SK-N-MC (cell line): ENCODE measurements at places on chromosomes 1 and 21.
A peak's percentile ranks its signal among the peaks of the same experiment; 100 is the strongest.

DNA sequence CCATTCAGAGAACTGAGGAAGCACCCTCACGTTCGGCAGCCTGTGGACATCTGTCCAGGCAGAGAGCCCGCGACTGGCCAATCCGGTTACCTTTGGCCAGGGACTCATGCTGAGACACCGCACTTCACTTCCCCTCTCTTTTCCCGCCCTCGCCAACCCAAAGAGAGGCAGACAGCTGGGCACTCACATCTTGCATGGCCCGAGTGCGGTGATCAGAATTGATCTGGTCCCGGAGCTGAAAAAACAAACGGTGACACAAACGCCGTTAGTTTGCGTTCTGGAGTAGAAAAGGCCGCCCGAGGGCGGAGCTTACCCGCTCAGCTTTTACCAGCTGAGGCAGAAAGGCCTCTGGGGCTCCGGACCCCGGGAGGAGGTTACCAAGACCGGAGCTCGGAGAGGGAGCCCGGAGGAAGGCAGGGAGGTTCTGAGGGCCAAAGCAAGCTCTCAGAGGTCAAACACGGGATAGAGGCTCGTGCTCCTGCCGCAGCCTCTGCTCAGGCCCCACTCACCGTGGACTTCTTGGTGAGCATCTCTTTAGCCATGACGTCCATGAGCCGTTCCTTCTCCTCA lies 376 bp downstream of the SF3A3 start:
- no peak for DNase-seq

DNA sequence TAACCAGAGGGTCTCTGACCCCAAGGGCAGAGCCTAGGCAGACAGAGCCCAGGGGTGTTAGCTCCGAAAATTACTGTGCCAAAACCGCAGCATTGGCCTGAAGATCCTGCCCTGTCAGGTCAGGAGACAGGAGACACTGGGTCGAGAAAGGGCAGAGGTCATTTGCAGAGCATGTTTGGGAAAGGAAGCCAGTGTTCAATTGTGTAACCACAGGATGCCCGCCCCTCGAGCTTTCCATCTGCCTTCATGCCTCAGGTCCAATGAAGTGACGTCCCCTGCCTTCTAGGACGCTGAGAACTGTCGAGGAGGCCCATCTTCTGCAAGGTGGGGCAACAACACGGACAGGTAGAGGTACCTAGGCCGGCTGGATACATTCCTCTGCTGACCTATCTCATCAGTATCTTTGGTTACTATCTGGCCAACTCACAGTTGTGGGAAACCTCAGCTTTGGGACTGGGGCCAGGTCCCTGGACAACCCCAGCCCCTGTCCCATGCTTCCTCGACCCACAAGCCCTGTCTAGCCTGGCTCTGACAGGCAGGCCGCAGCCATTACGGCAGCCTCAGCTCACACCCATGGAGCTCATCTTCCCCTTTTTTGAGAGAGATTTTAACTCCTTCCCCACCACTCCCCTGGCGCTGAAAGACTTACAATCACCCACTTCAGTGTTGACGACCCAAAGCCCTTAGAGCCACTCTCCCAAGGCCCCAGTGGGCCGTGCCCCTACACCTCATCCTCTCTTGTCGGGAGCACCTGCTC lies 1.3 kb downstream of the ARL8A start:
- no peak for DNase-seq

GRCh38 chr1:66276218-66276617 lies 257.7 kb upstream of the SGIP1 start:
- DNase-seq = no peak

DNA sequence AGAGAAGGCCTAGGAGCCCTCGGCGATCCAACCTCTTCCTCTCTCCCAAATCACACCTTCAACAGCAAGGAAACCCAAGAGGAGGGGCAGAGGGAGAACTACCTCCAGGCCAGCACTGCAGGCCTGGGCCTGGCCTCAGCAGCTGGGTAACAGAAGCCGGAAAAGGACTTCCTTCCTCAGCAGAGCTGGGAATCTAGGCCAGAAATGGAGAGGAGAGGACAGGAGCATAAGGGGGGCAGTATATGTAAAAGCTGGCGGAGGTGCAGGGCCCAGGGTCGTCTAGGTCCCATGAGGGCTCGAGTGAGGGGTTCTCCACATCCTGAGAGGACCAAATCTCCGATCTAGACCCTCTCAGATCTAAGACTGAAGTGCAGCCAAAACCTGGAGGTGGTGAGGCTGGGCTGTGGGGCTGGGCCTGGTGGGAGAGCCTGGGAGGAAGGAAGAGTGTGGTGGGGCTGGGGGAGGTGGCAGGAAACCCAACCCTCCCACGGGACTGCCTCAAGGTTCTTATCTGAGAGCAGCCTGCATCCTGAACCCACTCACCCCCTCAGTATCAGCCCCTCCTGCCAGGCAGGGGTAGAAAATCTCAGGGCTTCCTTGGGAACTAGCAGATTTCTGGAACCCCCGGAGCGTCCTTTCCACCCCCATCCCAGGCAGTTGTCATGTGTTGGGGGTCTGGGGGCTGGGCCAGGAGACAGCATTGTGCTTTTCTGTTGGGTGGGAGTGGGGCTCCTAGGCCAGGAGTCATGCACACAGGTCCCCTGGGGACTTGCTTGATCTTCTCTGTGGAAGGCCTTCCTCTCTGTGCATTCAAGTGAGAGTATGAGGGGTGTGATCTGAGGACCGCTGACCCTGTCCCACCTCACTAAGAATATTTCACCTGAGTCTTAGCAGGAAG lies 33.0 kb downstream of the PIK3C2B start:
- peak; percentile 34 for DNase-seq

DNA sequence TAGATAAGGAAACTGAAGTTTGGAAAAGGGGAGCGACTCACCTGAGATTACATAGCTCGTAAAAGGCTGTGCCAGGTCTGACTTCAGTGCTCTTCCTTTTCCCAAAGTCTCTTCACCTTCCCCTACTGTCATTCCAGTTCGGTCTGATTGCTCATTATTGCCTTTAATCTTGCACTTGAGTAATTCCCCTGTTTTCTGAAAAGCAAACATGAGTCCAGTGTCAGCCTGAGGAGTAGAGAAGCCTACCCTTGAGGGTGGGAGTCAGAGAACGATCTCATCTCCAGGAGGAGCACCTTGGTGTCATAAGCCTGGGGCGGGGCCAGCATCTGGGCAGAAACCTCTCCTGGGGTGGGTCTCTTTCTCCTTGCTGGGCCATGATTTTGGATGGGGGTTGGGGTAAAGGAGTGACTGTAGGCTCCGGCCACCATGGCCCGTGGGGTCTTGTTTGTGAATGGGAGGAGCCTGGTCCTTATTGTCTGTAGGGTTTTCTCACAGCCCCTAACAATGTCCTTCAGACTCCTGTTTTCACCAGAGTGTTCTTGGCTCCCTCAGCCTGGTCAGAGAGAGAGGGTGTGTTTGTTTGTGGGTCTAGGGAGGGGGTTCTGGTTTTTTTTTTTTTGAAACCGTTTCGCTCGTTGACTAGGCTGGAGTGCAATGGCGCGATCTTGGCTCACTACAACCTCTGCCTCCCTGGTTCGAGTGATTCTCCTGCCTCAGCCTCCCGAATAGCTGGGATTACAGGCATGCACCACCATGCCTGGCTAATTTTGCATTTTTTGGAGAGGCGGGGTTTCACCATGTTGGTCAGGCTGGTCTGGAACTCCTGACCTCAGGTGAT lies 6.0 kb downstream of the VANGL2 start:
- no peak for DNase-seq

GRCh38 chr1:169108863-169109560 lies 2.5 kb downstream of the ATP1B1 start:
- no peak for DNase-seq

DNA sequence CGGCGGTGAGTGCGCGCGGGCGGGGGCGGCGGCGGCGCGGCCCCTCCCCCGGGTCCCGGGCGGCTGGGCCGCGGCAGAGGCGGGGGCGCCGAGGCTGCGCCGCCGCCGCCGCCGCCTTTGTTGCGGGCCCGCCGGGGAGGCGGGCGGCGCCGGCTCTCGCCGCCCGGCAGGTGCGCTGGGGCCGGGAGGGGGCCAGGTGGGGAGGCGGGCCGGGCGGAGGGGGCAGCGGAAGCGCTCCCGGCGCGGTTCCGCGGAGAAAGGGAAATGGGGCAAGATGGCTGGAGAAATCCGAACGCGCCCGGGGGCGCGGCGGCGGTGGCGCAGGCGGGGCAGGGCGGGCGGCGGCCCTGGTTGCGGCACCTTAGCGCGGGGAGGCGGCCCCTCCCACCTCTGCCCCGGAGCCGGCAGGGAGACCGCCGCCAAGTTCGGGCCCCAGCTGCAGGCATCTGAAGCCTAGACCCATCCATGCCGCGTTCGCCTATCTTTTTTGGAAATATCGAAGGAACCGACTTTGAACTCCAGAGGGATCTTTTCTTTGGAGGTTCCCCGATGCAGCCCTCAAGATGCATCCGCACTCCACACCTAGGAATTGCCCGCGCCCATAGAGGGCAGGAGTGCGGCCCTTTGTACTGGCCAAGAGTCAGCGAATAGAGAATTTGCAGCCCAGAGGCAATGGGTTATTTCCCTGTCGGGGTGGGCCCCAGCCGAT lies 479 bp downstream of the POGK start:
- no peak for DNase-seq

DNA sequence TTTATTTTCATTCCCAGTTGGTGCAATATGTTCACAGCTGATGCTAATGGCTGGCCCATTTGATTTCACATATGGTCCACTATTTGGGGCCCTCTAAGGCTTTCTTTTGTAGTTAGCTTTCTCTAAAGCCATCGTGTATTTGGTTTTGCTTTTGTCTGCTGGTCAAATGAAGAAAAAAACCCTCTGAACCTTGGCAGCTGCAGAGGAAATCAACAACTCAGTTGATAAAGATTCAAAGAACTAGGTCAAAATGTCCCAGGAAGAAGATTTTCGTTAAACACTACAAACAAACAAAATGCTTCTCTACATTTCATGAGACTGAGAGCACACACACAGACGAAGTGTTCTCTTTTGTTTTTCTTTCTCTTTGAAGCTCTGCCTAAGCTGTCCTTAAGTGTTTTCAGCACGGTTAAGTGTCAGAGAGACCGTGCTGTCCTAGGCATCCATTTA lies 655.0 kb downstream of the RWDD3 start:
- no peak for DNase-seq

DNA sequence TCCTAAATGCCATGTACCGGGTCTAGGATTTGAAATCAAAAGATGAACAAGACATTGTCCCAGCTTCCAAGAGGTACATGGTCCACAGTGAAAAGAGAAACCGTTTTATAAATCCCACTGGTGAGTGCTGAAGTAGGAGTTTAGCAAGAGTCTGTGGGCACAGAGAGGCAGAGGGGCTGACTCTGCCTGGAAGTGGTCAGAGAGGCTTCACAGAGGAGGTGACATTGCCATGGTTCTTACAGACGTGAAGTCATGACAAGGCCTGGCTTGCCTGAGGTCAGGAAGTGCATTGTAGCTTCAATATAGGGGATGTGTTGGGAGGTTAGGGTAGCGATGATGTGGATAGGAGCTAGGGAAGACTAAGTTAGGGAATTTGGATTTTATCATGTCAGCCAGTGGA lies 28.4 kb downstream of the MAPKAPK2 start:
- DNase-seq = no peak

- no peak for DNase-seq
Observed at GRCh38 chr1:82491301-82492048, 690.7 kb downstream of the ADGRL2 start.

DNA sequence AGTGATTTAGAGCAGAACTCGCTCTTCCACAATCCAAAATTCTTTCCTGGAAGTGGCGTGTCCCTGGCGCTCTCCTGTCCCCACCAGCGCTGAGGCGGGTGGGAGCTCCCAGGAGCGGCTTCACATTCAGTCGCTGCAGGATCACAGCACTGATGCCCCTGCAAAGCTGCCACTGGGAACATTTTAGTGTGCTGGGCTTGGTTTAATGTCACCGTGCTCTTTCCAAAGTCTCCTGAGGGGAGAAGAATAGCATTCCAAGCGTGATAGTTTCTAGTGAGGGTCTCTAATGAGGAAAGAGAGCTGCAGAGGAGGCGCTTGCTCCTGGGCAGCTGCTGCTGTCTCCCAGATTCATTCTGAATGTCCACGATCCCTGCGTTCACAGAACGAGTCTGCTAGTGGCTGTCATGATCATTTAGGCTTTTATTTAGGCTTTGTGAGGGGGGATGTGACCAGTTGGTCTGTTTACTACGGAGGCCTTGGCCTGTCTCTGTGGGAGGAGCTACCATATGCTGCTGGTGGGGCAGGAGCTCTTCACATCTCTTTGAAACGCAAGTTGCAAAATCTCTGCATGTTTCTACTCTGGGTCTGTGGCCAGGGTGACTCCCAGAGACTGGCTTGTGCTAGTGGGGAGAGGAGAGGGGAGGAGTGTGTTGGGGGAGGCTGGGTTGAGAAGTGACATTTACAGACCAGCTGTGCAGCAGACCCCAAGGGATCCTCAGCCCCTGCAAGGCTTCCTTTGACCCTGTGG lies 23.4 kb downstream of the OLFML3 start:
- DNase-seq = no peak

- no peak for DNase-seq
Observed at GRCh38 chr1:206101351-206102045, 15.7 kb downstream of the AVPR1B start.
